ENCODE measurements at places on chromosomes 6 and 20.

- no peak for DNase-seq
Measured at GRCh38 chr6:21053612-21054011, 519.4 kb downstream of the CDKAL1 start.

GRCh38 chr6:110874880-110875547, 429 bp downstream of the AMD1 start:
- no peak for DNase-seq

GRCh38 chr20:41172296-41173140, 35.2 kb downstream of the PLCG1 start:
- DNase-seq: no peak

GRCh38 chr6:107582086-107582485, 92.2 kb downstream of the SOBP start:
- DNase-seq: no peak

DNA sequence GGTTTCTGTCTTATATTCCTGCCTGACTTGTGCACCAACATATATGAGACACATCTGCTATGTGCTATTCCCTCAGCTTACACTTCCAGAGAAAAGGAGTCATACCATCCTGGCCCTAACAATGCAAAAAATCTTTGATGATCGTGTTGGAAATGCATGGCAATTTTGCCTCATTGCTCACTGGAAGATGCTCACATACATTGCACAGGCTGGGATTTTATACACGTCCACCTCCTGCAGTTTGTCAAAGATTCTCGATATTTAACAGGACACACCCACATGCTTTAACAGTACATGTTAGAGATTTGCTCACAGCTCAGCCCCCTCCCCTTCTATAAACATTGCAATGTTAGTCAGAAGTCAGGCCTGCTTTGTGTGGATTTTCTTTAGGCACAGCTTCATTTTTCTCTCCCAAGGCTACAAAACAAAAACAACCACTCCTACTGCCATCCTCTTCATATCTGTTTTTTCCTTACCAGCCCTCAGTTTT, 66.1 kb downstream of the ADGB start:
- no peak for DNase-seq

DNA sequence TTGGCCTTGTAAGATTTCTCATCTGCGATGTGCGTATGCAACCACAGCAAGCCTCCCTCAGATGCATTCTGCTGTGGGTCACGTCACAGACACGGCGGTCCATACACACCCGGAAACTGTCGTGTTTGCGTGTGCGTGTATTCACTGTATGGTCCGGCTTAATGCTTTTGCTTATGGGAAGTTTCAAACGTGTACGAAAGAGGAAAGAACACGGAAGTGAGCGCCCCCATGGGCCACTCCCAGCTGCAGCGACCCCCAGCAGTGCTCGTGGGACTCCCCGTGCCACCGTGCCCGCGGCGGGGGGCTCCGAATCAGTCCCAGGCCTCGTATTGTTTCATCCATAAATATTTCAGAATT, 10.2 kb downstream of the DLL1 start:
- no peak for DNase-seq

DNA sequence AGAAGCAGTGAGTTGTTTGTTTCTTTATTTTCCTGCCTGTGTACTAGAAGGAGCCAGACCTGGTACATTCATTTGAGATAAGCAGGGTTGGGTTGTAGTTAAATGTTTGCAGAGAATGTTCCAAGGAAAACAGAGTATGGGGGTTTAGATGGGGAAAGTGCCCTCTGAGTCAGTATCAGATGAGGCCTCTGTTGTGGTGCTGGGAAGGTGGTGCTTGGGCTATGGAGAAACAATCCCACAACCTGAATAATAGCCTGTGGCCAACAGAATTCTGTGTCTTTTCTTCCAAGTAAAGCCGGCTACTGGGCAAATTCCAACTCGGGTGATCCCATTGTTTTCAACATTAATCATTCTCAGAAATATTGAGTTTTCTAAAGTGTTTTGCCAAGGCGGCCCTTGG, 109.3 kb downstream of the RNF144B start:
- no peak for DNase-seq

- DNase-seq: no peak
Measured at GRCh38 chr20:62449951-62450691, 22.8 kb upstream of the RBBP8NL start.

DNA sequence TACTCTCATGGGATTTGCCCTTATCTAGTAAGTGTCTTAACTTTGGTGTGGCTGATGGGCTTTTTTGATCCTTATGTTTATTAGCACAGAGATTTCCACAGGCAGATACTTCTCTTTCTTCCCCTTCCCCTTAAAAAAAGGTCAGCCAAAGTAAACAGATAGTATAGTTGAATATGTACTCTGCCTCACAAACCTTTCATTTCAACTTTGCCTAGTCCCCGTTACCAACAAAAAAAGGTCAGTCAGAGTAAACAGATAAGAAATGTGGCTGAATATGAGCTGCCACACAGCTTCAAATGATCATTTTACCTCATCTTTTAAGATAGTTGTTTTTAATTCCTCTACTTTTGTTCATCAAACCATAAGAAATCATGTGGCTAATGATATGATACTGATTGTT, 34.1 kb upstream of the SLC35D3 start:
- DNase-seq: no peak

DNA sequence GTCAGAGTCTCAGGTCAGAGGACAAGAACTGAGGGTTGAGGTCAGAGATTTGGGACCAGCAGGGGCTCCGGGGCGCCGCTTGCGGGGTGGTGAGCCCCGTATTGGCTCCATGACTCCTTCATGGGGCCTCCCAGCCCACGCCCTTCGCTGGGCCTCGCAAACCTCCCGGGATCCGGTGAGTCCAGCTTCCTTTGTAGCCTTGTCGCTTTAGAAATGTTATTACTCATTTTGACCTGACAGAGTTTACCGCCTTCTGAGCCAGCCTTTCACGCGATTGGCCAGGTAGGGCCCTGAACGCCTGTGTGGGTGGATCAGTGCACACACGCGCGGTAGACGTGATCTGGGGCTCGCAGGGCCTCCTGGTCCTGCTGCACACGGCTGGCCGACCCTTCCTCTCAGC, 181.1 kb downstream of the ERMARD start:
- no peak for DNase-seq

DNA sequence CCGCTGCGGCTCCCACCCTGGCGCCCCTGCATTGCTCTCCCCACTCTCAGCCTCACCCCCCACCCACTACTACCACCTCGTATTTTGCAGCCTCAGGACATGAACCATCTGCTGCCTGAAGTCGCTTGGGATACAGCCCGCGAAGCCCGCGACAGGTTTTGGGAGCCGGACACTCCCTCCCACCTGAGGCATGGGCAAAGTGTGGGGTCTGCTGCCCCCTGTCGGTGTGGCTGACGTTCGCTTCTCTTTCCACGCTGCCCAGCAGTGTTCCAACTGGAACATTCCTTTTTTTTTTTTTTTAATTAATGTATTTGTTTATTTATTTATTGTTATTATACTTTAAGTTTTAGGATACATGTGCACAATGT, 15.3 kb upstream of the LPA start:
- DNase-seq: no peak

Measured in GM10248 (cell line).